Stimulated activated CD8-positive, alpha-beta memory T cell treated with anti-CD3 and anti-CD28 coated beads, Interleukin-12 subunit alpha, Interleukin-12 subunit beta, amount 100 ng/mL, for 4 hours (primary cell): ENCODE measurements at places on chromosomes 7 and 10.

GRCh38 chr10:75460059-75460458 is 28.6 kb downstream of the LRMDA start:
- no peak for DNase-seq

DNA sequence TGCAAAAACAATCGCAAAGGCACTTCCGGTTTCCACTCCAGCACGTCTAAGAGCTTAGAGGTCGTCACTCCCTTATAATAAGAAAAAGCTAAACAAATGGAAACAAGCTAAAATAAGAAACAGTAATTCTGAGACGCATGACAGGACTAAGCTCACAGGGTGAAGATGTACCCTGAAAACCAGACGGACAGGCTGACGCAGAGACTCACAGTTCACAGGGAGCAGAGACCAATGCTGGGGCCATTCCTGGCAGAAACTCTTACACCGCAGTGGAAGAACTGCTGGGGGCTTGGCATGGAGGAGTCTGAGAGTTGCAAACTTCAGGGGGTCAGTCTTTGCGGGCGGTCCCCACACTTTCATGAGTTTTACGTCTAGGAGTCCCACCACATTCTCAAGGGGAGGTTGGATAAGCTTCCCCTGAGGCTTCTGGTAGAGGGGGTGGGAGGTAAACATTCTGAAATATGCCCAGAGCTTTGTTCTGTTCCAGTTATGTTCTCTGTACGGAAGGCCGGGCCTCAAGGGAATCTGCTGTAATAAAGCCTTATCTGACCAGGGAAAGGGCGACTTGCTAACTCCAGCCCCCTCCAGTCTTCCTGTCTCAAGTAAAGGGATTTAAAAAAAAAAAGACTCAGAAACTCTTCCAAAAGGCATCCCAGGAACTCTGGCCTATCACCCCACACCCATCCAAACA is 47.8 kb downstream of the BRI3 start:
- no peak for DNase-seq

GRCh38 chr10:78416031-78417011 is 382.7 kb downstream of the RPS24 start:
- no peak for DNase-seq

DNA sequence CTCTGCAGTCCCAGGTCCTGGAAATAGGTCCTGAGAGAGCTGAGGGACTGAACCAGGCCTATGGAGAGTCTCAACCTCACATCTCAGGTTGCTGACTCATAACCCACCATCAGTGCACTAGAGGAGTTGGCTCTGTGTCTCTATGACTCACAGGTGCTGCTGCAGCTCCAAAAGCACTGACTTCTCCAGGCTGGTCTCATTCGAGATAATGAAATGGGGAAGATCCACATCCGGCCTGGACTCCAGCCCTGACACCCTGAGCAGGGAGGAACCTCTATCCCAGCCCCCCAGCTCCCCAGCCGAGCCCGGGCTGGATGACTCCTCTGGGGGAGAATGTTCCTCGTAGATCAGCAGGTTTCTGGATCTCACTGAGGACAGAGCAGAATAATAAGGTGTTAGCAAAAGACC is 35.5 kb upstream of the DGKI start:
- DNase-seq, result no peak

DNA sequence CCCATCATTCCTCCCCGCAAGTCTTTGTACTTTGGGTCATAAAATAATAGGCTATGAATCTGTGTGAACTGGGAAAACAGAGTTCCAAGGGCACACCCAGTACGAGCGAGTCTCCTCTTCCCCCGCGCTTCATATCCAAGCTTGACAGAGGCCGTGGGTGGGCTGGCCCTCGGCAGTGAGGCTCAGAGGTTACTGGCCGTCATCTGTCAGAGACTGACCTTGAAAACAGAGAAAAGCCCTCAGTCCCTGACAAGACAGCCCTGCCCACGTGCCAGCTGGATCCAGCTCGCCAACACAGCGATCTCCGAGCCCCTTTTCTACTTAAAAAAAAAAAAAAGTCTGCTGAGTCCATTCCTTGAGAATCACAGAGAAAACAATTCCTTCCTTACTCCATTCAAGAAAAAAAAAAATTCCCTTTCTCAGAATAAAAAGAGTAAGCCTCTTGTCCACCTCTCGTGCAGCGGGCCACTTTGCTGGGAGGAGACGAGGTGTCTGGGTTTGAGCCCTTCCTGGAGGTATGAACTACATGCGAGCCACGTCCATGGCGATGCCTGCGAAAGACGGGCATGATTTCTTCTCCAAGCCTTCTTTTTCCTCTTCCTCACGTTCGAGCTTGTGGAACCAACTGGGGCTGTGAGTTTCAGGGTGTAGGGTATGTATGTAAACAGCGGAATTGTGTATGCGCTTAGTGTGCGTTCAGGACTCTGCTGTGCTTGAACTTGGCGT is 744 bp upstream of the BICC1 start:
- no peak for DNase-seq

- DNase-seq, result no peak
Measured at GRCh38 chr10:110212119-110213006, 5.0 kb downstream of the MXI1 start.

GRCh38 chr7:114691605-114692004 is 230.3 kb upstream of the MDFIC start:
- DNase-seq, result no peak

GRCh38 chr7:86574006-86574405 is 69.7 kb upstream of the GRM3 start:
- no peak for DNase-seq

DNA sequence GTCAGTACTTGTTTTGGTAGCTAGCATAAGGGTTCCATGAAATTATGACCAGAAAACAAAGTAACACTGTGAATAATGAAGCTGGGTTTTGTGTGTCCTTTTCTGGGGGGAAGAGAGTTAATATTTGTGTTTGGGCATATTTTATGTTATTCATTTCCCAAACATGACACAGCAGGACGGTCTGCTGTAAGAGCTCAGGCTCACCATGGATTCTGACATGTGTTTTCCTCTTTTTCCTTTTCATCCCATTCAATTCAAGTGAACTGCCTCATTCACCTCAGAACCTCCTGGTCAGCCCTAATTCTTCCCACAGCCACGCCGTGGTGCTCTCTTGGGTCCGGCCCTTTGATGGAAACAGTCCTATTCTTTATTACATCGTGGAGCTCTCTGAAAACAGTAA is 685.9 kb downstream of the SDK1 start:
- no peak for DNase-seq

DNA sequence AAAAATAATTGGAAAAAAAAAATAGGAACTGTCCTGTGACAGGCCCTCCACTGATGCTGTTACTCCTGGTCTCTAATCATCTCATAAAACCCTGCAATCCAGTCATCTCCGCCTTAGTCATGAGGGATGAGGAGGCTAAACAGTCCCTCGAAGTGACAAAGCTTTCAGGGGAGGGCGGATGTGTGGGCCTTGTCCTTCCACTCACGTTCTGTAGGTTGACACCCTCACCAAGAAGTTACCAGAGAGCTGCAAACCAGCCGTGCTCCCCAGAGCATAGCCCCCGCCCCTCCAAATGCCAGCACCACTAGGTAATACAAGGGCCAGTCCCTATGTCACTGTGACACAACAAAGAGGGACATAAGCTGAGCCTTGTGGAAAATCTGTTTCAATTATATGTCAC is 11.9 kb downstream of the COBL start:
- no peak for DNase-seq

GRCh38 chr7:134078991-134079390 is 48.1 kb upstream of the LRGUK start:
- DNase-seq, result no peak

DNA sequence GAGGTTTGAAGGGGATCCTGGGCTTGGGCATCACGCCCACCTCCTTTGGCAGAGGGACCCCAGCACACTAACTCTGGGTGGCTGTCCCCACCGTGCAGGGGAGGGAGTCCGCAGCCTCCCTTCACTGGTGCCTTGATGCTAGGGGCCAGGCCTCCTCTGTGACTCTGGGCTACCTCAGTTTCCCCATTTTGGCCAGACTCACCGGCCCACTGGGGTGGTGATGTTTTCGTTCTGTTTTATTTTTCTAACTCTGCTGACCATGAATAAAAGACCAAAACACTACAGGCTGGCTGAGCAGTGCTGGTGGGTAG is 503 bp upstream of the TRIP6 start:
- DNase-seq, result no peak

- no peak for DNase-seq
Measured at GRCh38 chr10:130812381-130813148, 499.0 kb downstream of the TCERG1L start.

GRCh38 chr10:95314192-95314918 is 23.6 kb upstream of the PDLIM1 start:
- DNase-seq, result no peak
